Activated CD4-positive, alpha-beta T cell treated with anti-CD3 and anti-CD28 coated beads, Interleukin-2, Interleukin-6, amounts not matched to agents 100 ng/mL and 50 ng/mL, durations not matched to agents 16 hours and 8 hours (primary cell): ENCODE measurements at places on chromosomes 7 and 10.

- DNase-seq = no peak
These were observed 107.1 kb upstream of the CDCA7L start for GRCh38 chr7:22052674-22053365.

DNA sequence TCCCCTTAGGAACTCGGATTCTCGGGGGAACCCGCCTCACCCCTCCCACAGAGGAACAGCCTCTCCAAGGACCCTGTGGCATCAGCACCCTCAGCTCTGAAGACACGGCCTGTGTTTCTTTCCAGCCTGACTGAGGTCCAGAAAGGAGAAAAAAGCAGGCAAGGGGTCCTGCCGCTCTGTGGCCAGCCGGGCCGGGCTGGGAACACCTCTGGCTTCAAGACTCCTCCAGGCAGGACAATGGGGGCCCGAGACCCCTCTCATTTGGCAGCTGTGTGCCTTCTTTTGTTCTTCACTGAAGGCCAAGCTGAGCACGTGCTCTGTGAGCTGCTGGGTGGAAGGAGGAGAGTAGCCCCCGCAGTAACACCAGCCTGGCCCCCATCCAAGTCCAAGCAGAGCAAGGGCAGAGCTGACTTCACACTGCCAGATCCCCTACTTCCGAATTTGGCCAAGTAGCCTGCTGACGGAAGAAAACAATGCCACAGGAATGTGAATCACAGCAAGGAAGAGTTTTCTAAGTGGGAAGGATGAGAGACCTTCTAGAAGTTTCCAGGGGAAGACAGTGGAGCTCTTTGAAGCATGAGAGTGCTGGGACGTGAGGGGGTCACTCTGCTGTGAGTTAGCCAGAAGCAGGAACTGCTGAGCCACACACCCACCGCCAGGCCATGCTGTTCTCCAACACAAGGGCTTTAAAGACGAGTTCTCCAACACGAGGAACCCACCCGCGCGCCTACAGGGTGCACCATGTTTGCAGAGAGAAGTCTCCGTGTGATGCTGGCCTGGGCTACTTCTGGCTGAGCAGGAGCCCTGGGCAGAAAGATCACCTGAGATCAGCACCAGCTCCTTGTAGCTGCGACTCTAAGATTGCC, 3.1 kb downstream of the CNPY1 start:
- DNase-seq = no peak

- peak; percentile 87 for DNase-seq
These were observed 7.3 kb downstream of the NCOA4 start for GRCh38 chr10:46022978-46023702.

GRCh38 chr10:80453056-80453841, 861 bp upstream of the TSPAN14 start:
- no peak for DNase-seq

GRCh38 chr7:108455551-108455997, 662 bp downstream of the NRCAM start:
- no peak for DNase-seq

- no peak for DNase-seq
These were observed 9.3 kb downstream of the UNC5B start for GRCh38 chr10:71221586-71222202.

DNA sequence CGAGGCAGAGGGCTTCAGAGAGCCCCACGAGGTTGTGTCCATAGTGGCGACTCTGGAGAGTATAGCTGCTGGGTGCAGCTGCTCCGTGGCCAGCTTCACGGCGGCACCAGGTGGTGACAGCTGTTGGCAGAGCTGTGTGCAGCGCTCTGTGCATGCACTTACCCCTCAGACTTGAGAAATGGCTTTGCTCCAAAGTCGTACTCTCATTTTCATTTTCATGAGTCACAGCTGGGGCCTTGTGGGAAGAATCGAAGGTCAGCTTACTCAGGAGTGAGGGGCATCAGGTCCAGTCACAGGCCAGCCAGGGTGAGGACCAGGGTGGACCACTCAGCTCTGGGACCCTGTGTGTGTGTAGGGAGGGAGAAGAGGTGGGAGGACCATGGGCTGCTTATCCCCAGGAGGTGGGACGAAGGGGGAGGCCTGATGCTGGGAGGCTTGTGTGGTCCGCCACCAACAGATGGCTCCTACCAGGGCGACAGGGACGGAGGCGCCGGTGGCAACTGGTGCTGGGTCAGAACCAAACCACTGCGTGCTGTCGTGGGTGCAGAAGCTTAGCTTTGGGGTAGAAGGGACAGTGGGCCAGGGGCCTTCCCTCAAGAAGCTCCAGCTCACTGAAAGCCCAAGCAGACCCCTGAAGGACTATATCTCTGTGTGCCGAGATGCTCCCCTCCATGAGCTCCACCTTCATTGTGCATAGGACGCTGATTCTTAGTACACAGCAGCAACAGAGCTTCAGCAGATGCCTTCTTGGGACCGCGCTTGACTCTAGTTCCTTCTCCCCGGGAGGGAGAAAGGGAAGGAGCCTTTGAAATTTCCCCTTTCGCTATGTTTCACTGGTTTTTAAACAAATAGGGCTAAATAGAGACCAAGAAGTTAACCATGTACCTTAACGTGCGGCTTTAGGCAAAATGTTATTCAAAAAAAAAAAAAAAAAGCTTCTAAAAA, 225.0 kb downstream of the CELF2 start:
- peak; percentile 45 for DNase-seq
